ENCODE measurements at places on chromosomes 4 and X. TPM values are rescaled to one million over a fixed set of nuclear protein-coding genes. Genes with fewer than 3 reads are reported as not detected.

DNA sequence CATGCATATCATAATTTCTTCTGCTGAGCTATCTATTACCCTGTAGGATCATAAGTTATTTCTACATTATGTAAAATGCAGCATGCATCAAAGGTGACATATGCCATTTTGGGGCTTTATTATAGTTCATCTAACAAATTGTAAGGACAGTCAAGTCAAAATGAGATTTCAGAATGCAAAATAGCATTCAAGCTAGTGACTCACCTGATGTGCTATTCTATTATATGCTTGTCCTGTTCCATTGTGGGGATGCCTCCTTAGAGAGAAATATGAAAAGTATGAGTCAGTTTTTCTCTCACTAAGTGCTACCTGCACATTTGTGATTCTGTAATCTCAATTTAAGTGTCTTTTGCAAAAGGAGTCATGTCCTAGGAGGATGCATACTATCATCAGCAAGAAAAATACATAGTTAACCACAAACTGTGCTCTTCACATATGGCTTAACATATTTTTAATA is 647.0 kb upstream of the PCDH10 start:
- DNase-seq, result no peak

- no peak for DNase-seq
Measured at GRCh38 chr4:83261307-83261706, 23.3 kb downstream of the COQ2 start.

DNA sequence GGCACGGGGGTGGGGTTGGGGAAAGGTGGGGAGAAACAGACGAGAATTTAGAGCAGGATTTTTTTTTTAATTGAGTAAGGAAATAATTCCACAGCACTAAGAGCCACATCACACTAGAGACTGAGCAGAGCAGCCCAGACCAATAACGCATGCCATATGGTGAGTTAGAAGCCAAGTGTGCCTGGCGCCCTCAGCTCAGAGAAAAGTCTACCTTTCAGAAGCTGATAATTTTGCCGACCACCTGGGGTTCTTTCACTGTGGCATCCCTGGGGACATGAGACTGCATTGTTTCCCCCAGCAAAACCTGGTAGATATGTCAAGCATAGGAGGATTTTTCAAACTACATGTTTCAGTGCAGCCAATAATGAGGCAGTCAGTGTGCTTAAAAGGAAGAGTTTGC is 516.8 kb downstream of the SMARCA1 start:
- DNase-seq, result no peak

DNA sequence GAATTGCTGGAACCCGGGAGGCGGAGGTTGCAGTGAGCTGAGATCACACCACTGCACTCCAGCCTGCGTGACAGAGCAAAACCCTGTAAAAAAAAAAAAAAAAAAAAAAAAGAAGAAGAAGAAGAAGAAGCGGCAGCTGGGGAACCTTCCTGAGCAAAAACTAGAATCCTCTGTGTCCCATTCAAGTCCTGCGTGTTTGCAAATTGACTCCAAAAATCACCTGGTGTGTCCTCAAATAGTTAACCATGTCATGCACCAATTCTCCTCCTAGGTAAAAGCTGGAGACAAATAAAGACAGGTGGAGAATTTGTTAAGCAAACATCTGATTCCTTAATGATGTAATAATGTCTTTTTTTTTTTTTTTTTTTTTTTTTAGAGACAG is 31.9 kb upstream of the ASMTL start:
- no peak for DNase-seq

ANOS1 gene
- 3.6 TPM for total RNA-seq

- DNase-seq, result no peak
Measured at GRCh38 chr4:104451573-104451972, 43.1 kb downstream of the CXXC4 start.

- no peak for DNase-seq
Measured at GRCh38 chr4:6696611-6697010, 2.9 kb downstream of the S100P start.

TLR10 gene
- total RNA-seq, result 0.08 TPM

DNA sequence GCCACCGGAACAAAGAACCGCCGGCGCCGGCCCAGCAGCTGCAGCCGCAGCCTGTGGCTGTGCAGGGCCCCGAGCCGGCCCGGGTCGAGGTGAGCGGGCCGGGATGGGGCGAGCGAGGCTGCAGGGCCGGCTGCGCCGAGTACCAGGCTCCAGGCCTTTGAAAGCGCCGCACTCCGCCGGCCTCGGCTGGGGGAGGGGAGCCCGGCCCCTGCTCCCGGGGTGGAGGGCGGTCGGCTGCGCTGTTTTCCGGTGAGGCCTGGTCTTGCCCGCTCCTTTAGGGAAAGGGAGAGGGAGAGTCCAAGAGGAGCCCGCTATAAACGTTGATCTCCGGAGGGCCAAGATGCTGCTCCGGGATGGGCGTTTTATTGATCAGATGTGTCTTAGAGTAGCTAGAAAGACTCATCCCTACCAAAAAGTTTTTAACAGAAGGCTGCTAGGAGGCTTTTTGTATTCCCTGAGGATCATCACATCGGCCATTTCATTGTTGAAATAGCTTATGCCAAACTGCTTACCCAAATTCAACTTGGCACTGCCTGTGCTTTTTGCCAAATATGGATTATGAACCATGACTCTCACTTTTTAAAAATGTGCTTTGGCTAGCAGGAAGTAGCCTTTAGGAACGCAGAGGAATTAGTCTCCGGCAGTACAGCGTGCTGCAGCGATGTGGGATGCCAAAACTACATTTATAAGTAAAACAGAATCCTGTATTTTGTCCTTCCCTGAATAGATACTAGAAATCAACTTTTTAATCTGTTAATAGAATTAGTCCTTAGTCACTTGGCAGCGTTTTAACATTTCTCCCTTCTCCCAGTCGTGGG is 760 bp downstream of the TMEM165 start:
- DNase-seq, result peak; percentile 59

DNA sequence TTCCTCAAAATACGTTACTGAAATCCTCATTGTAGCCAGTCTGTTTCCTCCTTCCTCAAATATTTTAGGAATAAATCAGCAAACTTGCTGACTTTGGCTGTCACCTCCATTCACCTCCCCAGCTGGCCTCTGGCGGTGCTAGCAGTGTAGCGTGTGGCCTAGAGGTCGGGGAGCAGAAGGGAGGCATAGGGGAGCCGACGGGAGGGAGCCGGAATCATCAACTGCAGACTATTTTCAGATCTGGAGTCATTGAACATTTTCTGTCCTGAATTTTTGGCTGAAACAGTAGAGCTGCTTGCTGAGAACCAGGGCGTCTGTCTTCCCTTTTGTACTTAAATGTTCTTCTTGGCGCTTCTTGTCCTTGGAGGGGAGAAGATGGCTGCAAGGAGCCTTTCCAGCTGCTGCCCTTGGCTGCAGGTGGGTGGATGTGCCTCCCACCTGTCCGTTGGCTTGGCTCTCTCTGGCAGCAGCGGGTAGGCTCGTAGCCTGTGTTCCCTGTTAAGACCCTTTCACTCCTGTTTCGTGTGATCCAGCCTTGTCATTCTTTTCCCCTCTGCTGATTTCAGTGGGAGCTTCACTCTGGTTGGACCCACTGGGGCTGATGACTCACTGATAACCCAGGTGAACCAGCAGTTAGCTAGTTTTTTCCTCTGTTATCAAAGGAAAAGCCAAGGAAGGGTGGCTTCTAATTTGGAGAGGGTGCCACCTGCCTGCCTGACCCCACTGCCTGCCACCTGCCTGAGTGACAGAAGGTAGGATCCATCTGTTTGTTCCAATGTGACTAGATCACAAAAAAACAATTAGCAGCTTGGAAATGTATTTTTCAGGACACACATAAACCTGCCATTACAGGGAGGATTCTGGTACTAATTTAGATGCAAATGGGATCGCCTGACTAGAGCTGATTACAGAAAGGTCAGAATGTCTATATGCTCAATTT is 135.9 kb downstream of the GATB start:
- no peak for DNase-seq

DNA sequence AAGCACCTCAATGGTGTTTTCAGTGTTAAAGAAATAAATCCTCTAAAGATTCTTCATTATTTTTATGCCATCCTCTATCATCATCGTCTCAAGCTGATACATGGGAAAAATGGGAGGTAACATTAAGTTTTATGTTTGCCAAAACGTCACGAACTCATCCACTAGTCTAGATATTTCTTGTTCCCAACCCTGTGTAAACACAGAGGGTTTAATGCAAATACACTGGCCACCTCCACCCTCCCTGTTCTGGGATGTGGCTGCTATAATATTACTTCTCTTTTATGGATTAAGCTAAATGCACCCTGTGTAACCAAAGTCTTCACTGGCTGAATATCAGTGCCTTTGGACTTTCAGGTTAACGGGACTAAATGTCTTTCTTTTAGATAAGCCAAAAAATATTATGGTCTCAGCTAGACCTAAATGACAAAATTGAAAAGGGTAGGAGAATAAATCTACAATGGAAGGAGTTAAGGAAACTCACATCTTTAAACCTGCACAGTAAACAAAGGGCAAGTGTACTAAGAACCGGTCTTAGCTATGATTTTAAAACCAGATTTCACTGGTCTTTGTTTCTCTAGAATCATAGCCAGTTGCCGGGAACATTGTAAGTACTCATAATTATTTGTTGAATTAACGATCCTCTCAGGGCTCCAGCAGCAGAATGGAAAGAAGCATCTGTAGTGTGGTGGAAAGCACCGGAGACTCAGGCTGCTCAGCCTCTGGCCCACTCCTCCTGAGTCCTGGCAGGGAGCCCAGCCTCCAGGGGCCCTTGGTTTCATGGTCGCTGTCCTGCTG is 103.5 kb upstream of the NOCT start:
- DNase-seq, result no peak

DNA sequence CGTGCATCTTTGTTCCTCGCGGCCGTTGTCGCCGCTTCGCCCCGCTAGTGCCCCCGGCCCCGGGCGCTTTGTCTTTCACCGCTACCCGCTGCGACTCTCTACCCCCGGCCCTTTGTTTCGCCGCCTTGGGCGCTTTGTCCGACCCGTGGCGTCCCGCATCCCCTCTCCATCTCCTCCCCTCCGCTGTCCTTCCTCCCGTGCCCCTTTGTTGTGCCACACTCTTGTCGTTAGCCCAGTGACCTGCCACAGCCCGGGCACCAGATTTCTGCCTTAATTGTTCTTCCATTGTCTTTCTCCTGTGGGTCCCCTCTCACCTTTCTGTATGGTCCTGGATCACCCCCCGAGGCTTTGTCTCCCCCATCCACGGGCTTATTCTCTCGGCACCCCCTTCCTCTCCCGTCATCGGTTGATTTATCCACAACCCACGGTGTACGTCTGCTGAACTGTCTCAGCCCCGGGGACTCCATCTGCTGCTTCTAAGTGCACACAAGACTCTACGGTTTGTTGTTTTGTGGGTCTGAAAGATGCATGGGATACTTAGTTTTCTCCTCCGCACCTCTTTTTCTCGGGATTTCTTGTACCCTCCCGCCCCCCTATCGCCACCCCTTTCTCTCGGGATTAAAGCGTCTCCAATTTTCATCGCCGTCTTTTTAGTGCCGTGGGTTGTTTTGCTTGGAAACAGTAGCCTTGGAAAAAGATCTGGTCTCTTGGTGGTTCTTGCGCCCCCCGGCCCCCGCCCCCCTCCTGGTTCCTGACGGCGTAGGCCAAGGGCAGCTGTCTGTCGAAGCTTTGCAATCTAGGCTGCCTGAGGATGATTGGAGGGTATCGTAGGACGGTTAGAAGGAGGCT is 783 bp downstream of the RBPJ start:
- no peak for DNase-seq

DNA sequence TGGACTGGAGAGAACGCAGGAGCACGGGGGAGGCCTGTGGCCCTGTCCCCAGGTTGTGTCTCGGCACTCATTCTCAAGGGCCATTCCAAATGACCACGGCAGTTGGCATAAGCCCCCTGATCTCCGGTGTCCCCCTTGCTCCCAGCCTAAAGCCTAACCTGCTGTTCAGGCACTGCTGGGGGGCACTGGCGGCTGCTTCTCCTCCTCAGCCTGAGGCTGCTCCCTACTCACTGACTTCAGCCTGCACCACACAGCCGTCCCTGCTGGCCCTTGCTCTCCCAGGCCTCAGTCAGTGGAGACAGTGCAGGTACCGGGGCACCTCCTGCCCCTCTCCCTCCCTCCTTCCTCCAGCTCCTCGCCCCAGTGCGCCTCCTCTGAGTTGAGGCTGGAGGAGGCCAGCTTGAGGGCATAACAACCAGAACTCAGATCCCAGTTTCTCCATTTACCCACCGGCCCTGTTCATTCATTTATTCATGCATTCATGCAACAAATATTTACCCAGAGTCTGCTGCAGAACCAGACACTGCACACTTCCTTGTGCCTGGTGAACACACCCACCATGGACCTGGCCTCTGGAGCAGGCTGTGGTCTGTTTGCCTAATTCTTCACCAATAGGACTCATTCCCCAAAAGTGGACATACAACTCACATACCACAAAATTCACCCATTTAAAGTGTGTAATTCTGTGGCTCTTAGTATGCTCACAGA is 65.0 kb downstream of the CPZ start:
- DNase-seq, result no peak

DNA sequence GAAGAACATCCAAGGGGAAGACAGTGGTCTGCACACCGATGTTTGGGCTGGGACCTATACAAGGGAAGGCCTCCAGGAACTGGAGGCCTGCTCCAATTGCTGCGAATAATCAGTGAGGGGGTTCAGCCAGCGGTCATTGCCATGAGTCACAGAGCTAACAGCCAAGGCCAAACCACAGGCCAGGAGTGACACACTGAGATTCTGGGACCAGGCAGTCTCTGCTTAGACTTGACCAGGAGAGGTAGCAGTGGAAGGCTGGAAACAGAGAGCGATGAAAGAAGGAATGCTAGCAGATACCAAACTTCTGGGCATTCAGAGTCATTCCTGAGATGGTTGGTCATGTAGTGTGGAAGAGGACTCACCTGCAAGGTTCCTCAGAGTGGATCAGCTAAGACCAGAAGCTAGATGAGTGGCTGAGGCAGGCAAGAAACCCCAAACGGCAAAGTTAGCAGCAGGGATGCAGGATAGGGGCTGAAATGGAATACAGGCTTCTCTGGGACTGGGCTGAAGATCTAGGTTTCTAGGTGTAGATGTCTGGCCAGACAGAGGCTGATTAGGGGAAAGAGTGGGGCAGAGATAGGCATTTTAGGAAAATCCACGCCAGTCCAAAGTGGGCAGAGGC is 54.7 kb downstream of the CNGA2 start:
- DNase-seq, result peak; percentile 66

LINC00632 gene
- total RNA-seq, result 91.0 TPM

DNA sequence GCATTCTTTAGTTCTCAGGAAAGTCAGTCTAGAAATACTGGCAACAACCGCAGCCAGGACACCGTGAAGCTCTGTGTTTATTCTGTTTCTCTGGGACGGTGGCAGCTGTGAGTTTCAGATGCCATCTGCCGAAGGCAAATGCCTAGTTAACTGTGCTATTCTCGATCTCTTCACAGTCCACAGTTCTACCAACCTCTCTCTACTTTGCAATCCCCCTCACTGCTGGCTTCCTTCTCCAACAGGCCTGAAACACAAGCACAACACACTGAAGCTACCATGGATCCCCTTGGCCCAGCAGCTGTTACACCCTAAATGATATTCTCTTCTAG is 118.8 kb downstream of the ZNF827 start:
- no peak for DNase-seq

GRCh38 chrX:150363561-150364346 is 637 bp downstream of the MAMLD1 start:
- DNase-seq, result no peak

RELL1 gene
- total RNA-seq, result 33.9 TPM

- no peak for DNase-seq
Measured at GRCh38 chr4:39667706-39668105, 29.0 kb upstream of the SMIM14 start.
